ENCODE measurements at places on chromosomes 11 and 22.

- no peak for DNase-seq
Observed at GRCh38 chr11:59463190-59463641, 6.5 kb downstream of the OR4D6 start.

DNA sequence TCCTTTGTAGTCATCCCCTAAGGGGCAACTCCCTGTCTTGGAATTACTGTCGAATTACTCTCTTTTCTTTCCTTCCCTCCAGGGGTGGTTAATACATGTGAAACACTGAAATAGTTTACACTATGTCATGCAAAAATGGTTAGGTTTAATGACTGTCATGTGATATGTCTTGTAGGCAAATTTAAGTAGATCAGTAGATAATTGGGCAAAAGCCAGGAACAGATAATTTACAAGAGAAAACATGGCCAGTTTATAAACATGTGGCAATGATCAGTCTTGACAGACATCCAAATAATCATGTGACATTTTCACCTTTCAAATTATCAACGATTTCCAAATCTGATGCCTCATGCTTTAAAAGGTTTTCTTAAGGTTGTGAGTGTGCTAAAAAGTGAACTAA, 3.9 kb downstream of the VWA5A start:
- no peak for DNase-seq

DNA sequence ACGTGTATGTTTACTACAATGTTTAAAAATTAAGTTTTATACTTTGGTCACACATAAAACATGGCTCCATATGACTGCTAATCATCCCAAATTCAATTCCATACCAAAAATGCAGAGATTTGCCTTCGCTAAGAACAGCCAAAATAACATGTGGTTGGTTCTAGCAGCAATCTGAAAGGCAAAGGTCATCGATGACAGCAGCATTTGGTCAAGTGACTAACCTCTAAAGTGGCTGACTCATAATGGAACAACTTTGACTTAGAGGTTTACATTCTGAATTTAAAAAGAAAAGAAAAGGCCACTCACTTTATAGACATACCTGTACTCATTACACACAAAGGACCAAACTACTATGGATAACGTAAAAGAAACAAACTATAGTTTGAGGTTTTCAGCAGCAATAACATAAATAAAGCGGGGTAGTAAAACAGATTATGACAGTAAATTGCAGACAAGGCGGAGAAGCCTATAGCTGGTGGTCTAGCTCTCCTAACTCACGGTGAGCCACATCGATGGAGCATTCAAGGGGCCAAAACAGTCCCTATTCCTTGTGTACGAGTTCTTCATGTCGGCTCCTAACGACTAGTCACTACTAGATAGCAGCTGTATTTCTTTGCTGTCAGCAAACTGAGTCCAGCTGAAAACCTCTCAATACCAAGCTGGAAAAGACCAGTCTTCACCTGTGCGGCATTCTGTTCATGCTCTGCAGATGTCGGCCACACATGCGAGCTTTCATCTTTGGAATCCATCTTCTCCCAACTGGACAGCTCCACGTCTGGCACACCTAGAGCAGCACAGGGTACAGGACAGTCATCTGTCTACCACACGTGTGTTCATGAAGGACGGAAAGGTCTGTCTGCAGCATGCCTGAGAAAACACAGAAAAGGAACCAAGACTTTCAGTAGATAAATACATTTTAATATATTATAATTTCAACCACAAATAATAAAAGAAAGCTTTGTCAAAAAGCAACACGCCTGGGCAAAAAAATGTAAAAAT, 42.1 kb downstream of the PRDM10 start:
- no peak for DNase-seq

GRCh38 chr11:19359221-19360000, 118.7 kb upstream of the E2F8 start:
- DNase-seq = no peak

- peak; percentile 38 for DNase-seq
Observed at GRCh38 chr11:11265994-11266606, 87.0 kb downstream of the CSNK2A3 start.

GRCh38 chr22:27440304-27440865, 361.2 kb downstream of the MN1 start:
- DNase-seq = no peak

DNA sequence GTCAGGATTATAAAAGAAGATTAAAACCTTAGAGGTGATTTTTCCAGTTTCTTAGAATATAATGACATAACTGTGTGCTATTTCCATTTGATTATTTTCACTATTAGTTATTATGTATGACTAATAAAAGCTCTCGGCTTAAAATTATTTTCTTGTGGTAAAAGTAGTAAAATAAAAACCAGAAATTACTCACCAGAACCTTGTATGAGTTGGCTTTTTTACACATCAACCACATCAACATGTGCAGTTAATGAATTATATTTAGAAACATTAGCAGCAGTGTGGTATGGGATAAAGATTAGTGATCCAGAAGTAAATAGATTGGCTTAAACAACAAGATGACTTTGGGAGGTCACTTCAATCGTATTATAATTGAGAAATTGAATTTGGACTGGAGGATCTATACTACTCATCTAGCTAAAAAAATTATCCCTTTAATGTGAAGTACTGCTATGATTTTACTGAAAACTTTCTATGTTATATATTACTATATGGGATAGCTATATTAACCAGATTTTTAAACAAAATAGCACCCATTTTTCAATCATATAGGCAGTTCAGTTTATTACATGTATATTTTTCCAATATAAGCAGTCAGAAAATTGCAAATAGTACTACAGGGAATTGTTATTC, 2.8 kb upstream of the BCO2 start:
- no peak for DNase-seq

DNA sequence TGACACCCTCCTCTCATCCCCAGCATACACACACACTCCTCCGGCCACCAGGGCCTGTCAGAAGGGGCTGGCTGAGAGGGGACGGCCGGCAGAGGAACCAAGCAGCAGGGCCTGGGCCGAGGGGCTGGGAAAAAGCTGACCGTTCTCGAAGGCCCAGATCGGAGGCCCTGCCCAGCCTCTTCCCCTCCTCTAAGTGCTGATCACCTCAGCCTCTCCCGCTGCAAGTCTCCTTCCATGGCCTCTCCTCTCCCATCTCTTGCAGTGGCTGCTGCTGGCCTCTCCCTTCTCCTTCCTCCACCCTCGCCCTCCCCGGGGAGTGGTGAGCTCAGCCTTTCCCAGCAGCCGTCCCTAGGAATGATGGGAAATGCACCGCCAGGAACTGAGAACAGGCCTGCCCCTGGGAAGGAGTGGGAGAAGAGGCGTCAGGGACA, 39.6 kb downstream of the ARRB1 start:
- DNase-seq = no peak

- no peak for DNase-seq
Observed at GRCh38 chr11:62464655-62465054, 45.8 kb downstream of the SCGB1A1 start.

DNA sequence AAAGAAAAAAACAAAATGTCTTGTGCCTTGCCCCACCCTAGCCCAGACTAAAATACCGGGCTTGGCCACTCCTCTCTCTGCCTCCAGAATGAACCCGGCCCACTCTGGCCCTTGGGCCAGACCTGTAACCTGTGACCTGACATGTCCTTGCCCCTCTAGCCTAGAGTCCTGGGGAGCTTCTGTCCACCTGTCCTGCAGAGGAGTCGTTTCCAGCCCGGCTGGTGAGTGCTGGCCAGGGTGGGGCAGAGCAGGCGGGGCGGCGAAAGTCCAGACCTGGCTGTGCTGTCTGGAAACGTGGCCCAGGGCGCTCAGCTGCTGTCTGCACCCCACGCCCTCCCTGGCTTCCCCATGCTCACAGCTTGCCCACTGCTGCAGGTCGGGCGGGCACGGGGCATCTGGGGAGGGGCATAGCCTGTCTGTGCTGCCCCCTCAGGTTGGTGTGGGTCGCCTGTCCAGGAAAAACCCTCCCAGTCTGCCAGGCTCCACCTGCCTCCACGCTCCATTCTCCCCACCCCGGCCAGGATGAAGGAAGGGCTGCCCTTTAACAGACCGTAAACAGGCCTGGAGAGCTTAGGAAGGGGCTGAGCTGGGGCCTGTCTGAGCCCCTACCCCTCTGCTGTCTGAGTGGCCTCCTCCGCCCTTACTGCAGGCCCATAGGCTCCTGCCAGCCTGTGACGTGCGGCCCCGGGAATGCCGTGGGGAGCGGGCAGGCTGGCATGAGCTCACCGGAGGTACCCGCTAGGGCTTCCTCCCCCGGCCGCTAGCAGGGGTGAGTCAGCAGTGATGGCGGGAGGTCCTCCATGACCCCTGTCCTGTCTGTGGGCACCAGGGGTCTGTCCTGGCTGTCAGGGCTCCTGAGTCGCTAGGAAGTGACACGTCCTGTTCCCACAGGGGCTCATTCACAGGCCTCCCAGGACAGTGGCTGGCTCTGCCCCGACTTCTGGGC, 1.9 kb downstream of the CD151 start:
- DNase-seq = no peak

DNA sequence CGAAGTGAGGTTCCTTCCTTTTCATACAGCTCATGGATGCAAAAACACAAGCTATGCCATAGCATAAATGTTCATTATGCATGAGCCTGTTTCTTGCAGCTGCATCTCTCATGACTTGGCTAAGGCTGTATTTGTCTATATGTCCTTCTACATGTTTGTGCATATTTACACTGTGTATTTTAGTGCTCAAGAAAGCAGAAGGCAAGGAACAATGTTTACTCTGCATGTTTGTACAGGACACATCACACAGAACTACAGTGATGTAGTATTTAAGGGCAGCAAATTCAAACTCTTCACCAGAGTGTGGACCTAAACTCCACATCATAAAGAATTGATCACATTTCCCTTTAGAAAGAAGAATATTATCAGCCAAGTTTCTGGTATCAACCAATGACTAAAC, 170.3 kb downstream of the CADM1 start:
- no peak for DNase-seq

- DNase-seq = no peak
Observed at GRCh38 chr22:28172892-28173670, 254.0 kb upstream of the PITPNB start.

DNA sequence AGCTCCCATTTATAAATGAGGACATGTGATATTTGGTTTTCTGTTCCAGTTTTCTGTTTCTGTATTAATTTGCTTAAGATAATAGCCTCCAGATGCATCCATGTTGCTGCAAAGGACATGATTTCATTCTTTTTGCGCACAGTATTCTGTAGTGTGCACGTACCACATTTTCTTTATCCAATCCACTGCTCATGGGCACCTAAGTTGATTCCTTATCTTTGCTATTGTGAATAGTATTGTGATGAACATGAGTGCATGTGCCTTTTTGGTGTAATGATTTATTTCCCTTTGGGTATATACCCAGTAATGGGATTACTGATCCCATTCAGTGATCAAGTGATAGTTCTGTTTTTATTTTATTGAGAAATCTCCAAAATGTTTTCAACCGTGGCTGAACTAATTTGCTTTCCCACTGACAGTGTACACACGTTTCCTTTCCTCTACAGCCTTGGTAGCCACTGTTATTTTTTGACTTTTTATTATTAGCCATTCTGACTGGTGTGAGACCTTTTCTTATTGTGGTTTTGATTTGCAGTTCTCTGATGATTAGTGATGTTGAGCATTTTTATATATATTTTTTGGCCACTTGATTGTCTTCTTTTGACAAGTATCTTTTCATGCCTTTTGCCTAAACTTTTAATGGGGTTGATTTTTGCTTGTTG, 226.0 kb upstream of the ANO3 start:
- no peak for DNase-seq

DNA sequence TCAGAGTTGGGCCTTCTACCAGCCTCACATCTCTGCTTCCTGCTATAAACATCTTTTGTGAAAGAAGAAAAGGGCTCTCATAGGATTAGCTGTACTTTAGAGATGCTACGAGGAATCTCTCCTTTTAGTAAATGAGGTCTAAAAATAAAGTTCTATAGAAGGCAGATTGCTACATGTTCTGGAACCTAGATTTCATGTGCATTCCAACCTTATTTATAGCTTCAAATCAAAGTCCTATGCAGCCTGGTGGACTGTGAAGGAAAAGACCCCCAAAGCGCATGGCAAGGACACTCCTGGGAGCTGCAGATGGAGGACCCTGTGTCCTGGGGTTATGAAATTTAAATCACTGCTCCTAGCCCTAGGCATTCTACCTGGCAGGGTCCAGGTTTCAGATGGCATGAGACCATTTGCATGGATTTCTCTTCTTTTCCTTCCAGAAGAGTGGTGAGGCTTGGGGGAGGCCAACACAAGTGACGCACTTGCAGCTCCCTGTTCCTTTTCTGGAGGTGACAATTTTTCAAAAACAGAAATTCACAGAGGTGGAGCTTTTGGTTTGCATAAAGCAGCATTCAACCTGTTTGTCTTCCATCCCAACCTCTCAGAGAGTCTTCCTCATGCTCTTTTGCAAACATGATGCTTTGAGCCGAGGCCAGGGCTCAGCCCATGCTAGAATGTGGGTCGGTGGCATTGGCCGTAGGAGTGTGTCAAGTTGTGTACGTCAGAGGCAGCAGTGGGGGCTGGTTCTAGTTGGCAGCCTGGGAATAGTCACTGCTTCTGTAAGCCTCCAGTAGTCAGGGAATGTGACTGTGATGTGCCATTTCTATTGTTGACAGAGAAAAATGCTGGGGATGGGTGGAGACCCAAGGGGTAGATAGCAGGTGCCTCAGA, 6.3 kb downstream of the CRY2 start:
- DNase-seq = no peak

GRCh38 chr11:20015101-20015500, 145.2 kb downstream of the DBX1 start:
- no peak for DNase-seq

GRCh38 chr11:95306801-95307200, 75.8 kb upstream of the SESN3 start:
- no peak for DNase-seq

DNA sequence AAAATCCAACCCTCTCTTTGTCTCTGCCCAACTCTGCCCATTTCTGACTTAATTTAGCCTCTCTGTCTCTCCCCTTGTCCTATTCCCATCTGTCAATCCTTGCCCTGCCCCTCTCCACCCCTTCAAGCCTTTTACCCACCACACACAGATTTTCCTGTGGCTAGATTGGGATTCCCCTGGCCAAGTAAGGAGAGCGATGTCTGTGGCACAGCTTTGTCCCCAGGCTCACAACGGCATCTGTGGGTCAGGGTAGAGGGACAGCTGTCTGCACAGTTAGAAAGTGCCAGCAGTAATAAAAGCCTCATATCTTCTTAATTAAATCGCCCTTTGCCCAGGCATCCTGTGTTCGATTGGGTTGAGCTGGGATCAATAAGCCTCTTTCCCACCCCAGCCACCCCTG, 1.3 kb upstream of the KCNC1 start:
- DNase-seq = no peak

GRCh38 chr11:45876401-45876800, 9.1 kb upstream of the MAPK8IP1 start:
- no peak for DNase-seq

Data from stimulated activated CD4-positive, alpha-beta T cell treated with anti-CD3 and anti-CD28 coated beads, TNF-alpha, amount 100 ng/mL, for 1 hour (primary cell).